ENCODE measurements at places on chromosomes 1 and 21. TPM values are rescaled to one million over a fixed set of nuclear protein-coding genes. Genes with fewer than 3 reads are reported as not detected.

Gene BEST4
- total RNA-seq, result 0.12 TPM

Gene VASH2
- total RNA-seq, result 1.0 TPM

Gene MARCKSL1
- 15.3 TPM for total RNA-seq

Gene MAN1C1
- total RNA-seq, result 17.9 TPM

Gene CD53
- 13.2 TPM for total RNA-seq

DNA sequence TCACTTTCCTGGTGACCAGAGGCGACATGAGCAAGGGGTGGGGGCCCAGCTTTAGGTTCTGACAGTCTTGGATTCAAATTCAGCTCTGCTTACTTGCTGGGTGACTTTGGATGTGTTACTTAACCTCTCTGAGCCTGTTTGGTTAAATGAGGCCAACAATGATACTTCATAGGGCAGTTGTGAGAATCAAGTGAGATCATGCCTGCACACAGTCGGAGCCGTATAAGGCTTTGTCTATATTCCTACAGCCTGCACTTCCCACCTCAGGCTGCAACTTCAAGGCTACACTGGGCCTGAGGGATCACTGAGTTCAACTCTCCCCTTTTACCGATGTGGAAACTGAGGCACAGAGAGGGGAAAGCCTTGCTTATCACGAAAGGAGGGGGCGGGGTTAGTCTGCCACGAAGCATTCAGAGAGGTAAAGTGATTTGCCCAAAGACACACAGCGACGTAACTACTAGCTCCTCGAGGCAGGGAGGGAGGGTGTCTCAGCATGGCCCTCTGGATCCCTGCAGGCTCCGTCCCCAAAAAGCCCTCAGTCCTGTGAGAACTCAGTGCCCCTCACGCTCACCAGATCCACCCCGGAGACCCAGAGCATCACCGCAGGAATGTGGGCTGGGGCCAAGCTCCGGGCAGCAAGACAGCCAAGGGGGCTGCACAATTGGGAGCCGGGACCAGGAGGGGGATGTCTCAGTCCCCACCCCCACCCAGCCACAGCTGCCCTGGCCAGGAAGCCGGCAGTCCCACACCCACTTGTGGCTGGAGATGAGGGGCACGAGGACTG lies 25.0 kb downstream of the SDC3 start:
- DNase-seq, result no peak

- no peak for DNase-seq
These were observed 352.3 kb upstream of the B3GALT2 start for GRCh38 chr1:193538680-193539079.

- no peak for DNase-seq
These were observed 3.6 kb downstream of the S100A6 start for GRCh38 chr1:153532181-153532580.
